ENCODE measurements at places on chromosomes 6 and 20.

- peak; percentile 93 for DNase-seq
These were observed 809.4 kb upstream of the CITED2 start for GRCh38 chr6:140183881-140184280.

DNA sequence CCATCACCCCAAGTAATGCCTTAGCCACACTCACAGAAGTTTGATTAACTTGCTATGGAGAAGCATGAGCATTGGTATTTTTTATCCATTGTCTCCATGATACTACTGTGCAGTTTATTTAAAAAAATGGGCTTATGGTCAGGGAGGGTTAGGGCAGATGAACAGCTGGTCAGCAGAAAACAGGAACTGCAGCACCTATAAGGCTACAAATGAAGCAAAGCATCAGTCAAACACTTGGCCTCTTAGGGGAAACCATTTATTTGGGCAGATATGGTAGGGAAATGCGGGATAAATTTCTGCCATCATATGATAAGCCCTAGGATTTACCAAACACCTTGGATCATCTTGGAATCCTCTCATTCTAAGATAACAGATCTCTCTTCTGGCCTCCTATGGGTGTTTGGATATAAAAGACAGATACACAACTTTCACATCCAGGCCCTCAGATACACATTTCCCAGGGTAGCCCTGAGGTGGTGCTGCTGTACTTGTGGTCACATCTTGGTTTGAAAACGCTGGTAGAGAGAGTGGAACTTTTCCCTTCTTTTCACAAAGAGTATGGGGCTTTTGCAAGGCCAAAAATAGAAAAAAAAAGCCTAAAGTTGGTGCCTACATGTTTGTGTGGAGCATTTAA, 42.8 kb upstream of the AHI1 start:
- DNase-seq, result peak; percentile 65

GRCh38 chr20:56974499-56975250, 291.8 kb downstream of the BMP7 start:
- DNase-seq, result peak; percentile 75

DNA sequence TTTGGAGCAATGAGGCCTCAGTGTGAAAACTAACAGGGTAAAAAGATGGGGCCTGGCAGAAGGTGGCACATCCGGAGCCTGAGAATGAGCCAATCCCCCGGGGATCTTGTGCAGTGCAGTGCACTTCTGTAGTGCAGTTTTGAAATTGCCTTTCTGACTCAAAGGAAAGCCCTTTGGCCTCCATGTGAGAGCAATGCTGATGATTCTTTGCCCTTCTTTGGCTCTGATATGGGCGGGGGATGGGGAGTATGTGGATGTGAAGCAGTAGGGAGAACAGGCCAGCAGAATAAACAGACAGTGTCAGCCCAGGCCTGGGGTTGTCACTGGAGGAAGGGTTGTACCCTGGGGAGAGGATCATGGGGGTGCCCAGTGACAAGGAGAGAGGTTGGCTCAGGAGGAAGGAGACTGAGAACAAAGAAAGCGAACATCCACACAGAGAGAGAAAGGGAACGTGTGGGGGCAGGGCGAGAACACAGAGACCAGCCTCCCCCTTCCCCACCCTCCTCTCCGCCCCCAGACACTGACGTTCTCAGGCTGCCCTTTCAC, 351.2 kb downstream of the CDC5L start:
- peak; percentile 91 for DNase-seq

- peak; percentile 46 for DNase-seq
These were observed 25.9 kb upstream of the NAA20 start for GRCh38 chr20:19991308-19991707.
